ENCODE measurements at places on chromosomes 16 and 17. TPM values are rescaled to one million over a fixed set of nuclear protein-coding genes. Genes with fewer than 3 reads are reported as not detected.

MPV17L gene
- total RNA-seq: 0.72 TPM

C1QTNF8 gene
- total RNA-seq: not detected

HSF5 gene
- under 0.01 TPM for total RNA-seq

EME1 gene
- total RNA-seq: 0.66 TPM

All from placental pericyte (primary cell).